Fibroblast of mammary gland (primary cell): ENCODE measurements at places on chromosomes 16 and 17.
A peak's percentile ranks its signal among the peaks of the same experiment; 100 is the strongest.

GRCh38 chr17:80793421-80793820 is 198.2 kb upstream of the CHMP6 start:
- no peak for DNase-seq

DNA sequence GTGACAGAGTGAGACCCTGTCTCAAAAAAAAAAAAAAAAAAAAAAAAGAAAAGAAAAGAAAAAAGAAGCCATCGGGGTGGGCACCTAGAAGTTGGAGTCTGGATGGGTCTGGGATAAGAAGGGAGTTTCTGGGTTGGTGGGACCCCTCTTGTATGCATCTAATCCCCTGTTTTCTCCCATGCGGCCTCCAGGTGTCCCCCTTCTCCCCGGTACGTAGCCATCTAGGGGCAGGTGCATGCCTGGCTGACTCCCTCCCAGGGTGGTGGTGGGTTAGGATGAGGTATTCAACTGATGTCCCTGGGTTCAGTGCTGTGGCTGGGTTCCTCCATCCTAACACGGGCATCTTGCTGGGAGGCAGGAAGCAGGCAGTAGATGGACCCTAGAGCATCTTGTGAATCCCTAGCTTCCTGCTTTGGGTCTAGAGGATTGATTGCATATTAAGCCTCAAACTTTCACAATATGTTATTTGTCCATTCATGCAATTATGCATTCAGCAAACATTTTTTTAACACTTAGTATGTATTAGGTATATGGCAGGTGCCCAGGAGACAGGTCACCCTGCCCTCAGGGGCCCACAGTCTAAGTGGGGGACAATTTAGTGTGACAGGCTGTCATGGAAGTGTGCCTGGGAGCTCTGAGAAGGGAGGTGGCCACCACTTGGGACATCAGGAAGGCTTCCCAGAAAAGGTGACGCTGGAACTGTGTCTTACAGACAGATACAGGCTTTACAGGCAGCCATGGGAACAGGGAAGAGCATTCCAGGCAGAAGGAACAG is 13.1 kb downstream of the FMNL1 start:
- no peak for DNase-seq

DNA sequence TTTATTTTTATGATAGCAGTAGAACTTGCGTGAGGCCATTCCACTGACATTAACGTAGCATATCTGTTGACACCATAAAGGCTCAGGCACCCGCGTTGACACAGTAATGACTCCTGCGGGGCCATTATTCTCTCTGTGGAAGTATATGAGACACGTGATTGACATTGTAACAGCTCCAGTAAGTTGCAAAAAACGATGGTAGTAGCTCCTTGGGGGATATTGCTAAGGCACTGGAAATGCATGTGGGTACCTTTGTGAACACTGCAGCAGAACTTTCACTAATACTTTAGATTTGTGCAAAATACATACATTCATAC is 918.8 kb upstream of the CDH8 start:
- DNase-seq, result no peak

- peak; percentile 62 for DNase-seq
These were observed 59.1 kb downstream of the TIMM22 start for GRCh38 chr17:1055751-1056645.

DNA sequence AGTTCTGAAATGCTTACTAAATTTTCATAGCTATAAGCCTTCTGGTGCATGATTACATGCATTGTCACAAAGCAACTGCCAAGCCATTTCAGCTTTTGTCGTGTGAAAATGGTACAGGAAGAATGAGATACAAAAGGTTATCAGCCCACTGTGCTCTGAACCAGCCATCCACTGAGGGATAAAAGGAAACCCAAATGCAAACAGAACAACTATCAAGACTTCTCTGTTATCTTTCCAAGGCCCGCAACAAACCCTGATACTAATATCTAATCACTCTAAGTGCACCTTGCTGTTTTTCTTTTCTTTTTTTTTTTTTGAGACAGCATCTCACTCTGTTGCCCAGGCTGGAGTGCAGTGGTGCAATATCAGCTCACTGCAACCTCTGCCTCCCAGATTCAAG is 109.0 kb downstream of the FTO start:
- DNase-seq, result no peak

DNA sequence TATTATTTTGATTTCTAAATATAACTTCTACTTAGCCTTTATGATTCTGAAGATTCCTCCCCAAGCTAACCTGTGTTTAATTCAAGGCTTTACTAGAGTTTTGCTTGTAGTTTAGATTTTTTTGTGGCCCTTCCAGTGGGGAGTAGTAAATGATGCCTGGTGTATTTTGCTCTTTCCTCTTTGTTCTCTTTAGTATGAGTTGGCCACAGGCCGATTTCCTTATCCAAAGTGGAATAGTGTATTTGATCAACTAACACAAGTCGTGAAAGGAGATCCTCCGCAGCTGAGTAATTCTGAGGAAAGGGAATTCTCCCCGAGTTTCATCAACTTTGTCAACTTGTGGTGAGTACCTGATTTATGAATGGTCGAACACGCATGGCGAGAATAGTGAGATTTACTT is 108.3 kb downstream of the MAP2K4 start:
- no peak for DNase-seq

- DNase-seq, result no peak
These were observed 67.0 kb downstream of the CACNG1 start for GRCh38 chr17:67111327-67111726.

DNA sequence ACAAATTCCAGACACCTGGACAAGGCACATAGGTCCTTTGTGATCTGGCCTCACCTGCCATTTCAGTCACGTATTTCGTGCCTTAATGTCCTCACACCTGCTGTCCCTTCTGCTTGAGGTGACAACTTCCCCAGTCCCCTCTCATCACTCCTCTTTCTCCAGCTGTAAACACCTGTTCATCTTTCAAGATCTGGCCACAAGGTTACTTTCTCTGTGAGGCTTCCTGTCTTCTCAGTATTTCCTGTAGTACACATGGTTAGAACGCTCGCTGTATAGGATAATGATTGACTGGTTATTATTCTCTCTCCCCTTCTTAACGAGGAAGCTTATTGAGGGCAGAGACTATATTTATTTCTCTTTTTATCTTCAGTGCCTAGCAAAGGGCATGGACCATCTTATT is 74.5 kb upstream of the PMFBP1 start:
- DNase-seq, result no peak

- DNase-seq, result no peak
These were observed 16.3 kb downstream of the DNAI2 start for GRCh38 chr17:74290340-74290739.

DNA sequence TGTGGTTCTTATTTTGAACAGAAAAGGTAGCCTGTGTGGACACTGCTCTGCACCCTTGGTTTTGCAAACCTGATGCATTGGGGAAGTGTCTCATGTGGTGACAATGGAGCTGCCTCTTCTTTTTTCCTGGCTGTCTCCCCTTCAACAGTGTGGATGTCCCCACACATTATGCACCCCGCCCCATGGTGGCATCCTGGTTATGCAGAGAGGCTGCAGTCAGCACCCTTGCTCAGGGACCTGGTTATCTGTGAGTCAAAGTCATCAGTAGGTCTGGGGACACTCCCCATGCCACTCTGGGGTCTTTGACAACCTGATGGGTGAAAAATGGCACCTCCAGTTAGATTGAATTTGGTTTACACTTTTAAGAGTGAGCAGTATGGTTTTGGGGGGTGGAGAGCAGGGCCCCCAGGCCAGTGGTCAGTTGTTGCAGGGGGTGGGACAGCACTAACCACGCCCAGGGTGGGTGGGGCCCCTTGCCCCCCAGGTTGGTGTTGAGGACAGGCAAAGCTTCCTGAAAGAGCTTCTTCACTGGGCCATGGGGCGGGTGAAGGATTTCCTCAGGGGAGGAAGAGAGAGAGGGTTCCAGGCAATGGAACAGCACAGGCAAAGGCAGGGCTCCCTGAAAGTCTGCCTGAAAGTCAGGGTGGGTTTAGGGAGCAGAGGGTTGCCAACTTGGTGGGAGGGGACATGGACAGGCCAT is 24.6 kb upstream of the KCNJ12 start:
- no peak for DNase-seq

- DNase-seq, result peak; percentile 17
These were observed 50.7 kb downstream of the TANGO6 start for GRCh38 chr16:68893710-68894705.

DNA sequence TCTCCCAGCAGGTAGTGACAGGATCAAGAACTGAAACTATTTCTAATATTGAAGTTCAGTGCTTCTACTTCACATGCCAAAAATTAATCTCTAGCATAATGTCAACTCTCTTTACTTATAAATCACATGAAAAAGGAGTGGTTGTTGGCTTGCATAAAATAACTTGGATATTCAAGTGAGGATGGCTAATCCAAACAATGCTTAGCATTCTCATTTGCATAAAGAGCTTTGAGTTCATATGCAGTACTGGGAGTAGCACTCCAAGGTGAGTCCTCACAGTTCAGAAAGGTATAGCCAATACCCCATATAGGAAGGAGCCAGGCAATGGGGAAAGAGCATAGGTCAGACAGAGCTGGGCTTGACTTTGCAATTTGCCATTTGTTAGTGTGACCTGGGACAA is 149.3 kb downstream of the PCTP start:
- no peak for DNase-seq

DNA sequence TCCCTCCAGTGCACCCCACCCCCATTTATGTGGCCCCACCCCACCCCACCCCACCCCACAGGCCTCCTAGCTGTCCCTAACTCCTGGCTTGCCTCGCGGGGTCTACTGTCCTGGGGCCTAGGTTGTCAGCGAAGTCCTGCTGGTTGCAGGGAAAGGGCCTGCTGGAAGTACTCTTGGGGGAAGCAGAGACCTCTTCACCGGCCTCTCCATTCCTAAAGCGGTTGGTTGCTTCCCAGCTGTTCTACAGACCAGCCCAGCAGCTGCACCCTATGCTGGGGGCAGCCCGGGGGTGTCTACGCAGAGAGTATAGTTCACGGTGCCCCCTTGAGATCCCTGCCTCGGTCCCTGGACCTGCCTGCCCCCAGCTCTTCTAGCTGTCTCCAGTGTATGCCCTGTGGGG is 56.2 kb downstream of the BAIAP2 start:
- no peak for DNase-seq

GRCh38 chr17:9051561-9051960 is 30.3 kb downstream of the NTN1 start:
- DNase-seq, result no peak

DNA sequence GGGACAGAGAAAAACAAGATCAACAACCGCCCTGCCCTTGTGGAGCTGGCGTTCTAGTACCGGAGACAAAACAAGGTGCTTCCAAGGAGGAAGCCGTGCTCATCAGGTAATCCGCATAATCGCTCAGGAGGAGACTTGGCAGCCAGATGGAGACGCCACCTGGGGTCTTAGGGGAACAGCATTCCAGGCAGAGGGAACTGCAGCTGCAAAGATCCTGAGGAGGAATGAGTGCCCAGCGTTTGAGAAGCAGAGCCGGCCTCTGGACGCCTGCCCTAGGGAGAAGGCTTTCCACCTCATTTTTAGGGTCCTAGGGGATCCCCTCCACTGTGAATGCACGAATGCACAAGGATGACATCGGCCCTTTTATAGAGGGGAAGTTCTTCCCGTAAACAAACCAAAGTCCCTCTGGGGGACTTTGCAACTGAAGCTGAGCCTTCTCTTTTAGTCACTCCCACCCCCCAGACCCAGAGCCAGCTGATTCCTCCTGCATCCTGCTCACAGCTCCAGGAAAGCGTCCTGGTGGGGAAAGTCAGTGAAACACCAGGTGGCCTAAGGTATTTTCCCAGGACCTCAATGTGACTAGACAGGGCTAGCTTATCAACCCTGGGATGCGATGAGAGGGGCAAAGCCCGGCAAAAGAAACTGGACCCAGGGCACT is 13.2 kb upstream of the MPRIP start:
- DNase-seq, result no peak
